ENCODE measurements at places on chromosomes 2 and 18.

GRCh38 chr2:240893363-240893844 lies 2.6 kb downstream of the MAB21L4 start:
- DNase-seq: no peak

- DNase-seq: no peak
Observed at GRCh38 chr2:164655750-164656149, 34.5 kb upstream of the GRB14 start.

GRCh38 chr2:151043484-151043883 lies 218.2 kb downstream of the RBM43 start:
- DNase-seq: no peak

- DNase-seq: no peak
Observed at GRCh38 chr2:68250652-68251186, 1.6 kb downstream of the PPP3R1 start.

DNA sequence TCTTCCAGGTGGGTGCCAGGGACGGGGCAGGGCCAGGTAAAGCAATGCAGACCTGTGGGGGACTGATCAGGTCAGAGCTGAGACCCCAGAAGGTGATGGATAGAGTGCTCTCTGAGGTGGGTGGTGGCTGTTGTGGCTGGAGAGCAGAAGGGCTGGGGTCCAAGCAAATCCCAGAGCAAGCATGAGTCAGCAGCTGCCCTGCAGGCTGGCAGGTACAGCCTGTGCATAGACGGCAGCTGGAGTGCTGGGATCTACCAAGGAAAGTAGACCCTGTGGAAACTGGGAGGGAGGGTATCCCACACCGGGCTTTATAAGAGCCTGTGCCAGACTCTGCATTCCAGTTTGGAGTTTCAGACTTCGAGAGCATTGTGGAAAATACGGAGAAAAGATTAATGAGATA lies 663 bp downstream of the TRIM54 start:
- DNase-seq: no peak

GRCh38 chr2:29446847-29447246 lies 331.6 kb downstream of the CLIP4 start:
- no peak for DNase-seq

DNA sequence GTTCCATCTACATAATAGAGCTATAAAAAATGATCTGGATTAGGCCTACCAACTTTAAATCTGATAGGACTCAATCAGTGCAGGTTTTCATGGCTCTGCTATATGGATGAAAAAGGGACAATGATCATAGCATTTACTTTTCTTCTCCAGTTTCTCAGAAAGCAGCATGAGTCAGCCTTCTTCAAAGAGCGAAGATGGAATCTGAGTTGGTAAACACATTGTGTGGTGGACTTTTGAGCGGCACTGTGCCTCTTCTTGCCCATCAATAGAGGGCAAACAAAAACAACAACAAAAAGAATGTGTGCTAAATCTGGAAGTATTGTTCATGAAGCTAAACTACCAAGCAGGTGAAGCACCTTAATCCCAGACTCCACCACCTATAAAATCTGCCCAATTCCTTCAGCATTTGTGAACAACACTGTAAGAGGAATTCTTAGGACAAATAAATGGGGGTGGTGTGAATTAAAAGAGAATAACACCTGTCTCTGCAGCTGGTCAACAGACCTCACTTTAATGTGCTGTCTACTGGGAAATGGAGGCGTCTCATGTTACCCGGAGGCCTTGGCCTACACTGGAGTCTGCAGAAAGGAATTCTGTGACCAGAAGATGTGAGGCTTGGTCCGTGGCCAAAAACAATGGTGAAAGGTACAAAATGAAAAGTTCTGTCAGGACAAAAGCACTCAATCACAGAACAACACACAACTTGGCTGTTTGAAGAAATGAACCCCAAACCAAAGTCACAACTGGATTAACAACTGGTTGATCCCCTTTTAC lies 609.0 kb downstream of the IRS1 start:
- no peak for DNase-seq

- DNase-seq: no peak
Observed at GRCh38 chr18:3748086-3748485, 298.1 kb downstream of the TGIF1 start.

GRCh38 chr18:51193621-51194287 lies 3.7 kb downstream of the MEX3C start:
- no peak for DNase-seq

DNA sequence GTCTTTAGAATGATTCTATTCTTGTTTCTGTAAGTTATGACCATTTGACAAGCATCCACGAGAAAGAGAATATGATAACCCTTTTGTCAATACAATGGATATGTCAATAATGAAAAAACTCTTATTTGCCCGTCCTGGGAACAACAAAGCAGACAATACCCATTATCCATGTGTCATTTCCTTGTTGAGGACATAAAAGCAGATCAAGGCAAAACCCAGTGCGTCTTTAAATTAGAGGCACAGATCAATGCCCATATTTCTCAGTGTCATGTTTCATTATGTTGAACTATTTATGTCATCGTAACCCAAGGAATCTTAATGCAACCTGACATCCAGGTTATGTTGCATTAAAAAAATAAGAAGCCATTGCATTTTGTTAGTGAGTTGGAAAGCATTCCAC lies 365.0 kb upstream of the CELF4 start:
- DNase-seq: no peak

GRCh38 chr2:233361297-233361696 lies 7.0 kb downstream of the DGKD start:
- no peak for DNase-seq

DNA sequence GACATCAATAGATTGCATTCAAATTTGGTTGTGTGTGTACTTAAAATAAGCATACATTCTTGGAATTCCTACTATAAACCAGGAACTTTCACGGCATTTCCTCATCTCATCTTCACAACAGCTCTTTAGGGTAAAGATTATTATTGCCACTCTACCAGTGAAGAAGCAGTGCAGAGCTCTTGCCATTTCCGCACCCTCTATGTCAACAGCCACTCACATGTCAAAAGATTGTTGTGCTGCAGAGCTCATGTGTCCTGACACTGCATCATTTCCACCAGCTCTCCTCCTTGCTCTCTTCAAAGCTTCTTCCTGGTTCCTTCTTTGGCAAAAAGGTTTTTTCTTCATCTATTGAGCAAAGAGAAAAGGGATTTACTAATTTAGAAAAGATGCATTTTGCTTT lies 26.5 kb upstream of the L3MBTL4 start:
- DNase-seq: no peak

- no peak for DNase-seq
Observed at GRCh38 chr2:165772183-165772582, 21.9 kb downstream of the GALNT3 start.

DNA sequence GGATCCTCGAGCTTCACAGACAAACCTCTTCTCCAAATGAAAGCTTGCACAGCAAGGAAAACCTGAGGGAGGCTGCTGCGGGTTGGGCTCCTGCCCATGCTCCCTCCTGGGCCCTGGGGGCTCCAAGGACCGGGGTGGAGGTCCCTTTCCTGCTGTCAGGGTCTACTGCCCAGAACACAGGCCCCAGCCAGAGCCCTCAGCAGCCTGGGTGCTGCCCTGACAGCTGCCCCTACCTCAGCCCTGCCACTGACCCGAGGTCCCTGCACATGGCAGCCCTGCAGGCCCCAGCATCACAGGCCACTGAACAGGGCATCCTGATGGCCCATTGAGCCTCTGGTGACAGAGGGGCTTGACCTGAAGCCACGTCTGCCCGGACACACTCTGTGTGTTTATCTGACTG lies 41.0 kb downstream of the CROCC2 start:
- no peak for DNase-seq

DNA sequence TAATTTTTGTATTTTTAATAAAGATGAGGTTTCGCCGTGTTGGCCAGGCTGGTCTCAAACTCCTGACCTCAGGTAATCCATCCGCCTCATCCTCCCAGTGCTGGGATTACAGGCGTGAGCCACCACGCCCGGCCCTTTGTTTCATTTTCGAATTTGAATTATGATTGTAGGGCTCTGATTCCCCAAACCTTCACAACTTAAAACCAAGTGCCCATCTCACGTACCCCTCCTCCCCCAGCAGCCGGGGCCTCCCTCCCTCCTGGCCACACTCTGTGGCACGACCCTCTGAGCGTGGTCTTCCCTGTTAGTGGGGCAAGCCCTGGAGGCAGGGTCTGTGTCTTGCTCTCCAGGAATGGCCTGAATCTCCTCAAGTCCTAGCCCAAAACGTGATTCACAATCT lies 166.5 kb downstream of the ASB1 start:
- no peak for DNase-seq

GRCh38 chr2:190409616-190410015 lies 1.5 kb downstream of the MFSD6 start:
- DNase-seq: no peak

DNA sequence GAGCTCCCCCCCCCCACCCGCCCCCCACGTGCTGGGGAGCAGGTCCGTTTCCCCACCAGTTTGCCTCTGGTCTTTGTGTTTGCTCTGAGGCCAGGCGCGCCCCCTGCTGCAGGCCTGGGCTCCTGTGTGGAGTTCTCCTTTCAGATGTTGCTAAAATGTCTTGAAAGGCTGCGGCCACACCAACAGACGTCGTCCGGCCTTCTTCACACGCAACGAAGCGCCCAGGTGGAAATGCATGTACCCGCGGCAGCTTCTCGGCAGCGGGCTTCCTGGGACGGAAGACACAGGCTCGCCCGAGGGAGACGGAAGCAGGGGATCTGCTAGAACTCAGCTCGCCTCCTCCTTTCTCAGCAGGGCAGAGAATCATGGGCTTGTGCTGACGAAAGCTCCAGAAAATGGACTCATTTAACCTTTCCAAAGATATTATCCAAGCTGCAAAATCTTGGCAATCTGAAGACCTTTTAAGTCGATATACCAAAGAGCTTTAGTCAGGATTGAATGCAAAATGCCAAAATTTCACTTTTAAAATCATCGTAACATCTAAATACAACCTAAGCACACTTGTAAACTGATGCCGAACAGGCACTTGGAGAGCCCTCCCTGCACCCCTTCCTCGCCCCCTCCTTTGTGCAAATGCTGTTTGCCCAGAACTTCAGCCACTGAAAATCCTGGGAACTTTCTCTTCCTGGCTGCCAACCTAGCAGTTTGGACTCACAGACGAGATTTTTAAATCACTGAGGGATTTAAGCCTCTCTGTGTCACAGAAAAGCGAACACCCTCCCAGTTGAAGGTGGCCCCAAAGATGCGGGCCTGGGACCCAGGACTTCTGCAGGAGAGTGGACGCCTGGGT lies 125.5 kb upstream of the ZNF516 start:
- peak; percentile 52 for DNase-seq

- DNase-seq: peak; percentile 42
Observed at GRCh38 chr2:37890893-37891495, 34.1 kb upstream of the RMDN2 start.

DNA sequence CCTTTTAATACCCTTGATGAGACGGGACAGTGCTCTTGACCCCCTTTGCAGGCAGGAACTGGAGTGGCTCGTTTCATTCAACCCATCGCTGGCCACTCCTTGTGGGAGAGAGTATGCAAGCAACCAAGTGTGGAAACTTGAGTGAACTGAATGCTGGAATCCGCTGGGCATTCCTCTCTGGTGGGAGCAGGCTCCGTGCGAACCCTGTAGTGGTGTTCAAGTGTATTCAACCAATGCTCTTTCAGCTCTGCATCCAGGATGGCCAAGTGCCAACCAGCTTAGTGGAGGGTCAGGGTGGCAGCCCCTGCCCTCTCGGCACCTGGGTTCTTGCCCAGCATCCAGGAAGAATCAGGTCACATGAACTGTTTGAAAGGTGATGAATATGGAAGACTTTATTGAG lies 3.3 kb upstream of the ACADL start:
- no peak for DNase-seq

GRCh38 chr18:22282311-22283115 lies 113.1 kb downstream of the GATA6 start:
- DNase-seq: peak; percentile 14

DNA sequence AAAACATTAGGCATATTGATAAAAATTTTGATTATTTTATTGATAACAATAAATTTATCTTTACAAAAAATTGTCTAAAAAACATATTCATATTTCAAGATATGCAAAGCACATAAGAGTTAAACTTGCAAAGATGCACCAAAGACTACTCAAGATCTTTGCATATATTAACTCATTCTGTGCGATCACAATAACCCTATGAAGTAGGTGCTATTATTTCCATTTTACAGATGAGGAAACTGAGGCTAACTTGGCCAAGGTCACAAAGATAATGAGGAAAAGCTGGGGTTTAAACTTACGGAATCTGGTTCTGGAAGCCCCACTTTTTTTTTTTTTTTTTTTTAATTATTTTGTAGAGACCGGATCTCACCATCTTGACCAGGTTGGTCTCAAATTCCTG lies 94.4 kb upstream of the SERTAD2 start:
- DNase-seq: no peak

DNA sequence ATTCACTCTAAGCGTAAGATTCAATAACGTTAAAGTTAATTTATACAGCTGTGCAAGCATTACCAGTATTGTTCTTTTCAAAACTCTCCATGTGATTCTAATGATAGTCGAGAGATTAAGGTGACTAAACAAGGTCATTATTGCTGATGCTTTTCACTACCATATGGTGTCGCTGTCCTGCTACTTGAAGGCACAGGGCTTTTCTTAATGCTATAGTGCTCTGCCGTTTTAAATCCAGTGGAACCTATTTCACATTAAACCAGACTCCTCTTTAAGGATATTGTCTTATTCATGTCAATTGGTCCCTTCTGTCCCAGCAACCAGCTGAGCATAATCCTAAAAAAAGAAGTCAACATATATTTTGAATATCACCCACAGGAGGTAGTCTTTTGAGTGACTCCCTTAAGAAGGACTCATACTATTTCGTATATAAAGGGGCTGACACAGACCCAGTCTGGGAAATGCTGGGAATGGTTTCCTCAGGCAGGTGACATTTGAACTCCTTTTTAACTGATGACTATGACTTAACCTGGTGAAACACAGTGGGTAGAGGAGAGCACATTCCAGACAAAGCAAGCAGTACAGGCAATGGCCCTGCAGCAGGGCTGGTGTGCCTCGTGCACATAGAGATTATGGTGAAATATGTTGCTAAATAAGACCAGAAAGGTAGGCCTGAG lies 53.9 kb upstream of the CYTIP start:
- no peak for DNase-seq

GRCh38 chr2:26114151-26114550 lies 58.7 kb upstream of the GAREM2 start:
- DNase-seq: no peak

DNA sequence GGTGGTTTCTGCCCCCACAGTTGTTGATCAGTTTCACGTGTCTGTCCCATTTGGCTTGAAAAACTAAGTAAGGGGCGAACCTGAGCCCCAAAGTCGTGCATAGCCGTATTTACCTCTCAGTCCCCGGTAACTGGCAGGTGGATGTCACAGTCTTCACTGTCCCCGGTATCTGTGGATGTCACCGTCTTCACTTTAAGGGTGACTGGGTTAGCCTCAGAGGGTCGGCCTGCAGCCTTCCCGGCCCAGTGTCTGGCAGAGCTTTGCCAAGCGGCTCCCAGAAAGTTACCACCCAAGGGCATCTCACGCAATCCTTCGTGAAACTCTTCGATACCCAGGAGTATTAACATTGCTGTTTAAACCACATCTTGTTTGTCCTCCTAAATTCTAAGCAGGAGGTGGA lies 125.3 kb upstream of the CTDP1 start:
- no peak for DNase-seq

GRCh38 chr2:120229341-120229740 lies 6.1 kb upstream of the TMEM185B start:
- no peak for DNase-seq

- no peak for DNase-seq
Observed at GRCh38 chr2:66575625-66576310, 140.8 kb downstream of the MEIS1 start.
